WERI-Rb-1 (cell line): ENCODE measurements at places on chromosomes 16 and 17.

DNA sequence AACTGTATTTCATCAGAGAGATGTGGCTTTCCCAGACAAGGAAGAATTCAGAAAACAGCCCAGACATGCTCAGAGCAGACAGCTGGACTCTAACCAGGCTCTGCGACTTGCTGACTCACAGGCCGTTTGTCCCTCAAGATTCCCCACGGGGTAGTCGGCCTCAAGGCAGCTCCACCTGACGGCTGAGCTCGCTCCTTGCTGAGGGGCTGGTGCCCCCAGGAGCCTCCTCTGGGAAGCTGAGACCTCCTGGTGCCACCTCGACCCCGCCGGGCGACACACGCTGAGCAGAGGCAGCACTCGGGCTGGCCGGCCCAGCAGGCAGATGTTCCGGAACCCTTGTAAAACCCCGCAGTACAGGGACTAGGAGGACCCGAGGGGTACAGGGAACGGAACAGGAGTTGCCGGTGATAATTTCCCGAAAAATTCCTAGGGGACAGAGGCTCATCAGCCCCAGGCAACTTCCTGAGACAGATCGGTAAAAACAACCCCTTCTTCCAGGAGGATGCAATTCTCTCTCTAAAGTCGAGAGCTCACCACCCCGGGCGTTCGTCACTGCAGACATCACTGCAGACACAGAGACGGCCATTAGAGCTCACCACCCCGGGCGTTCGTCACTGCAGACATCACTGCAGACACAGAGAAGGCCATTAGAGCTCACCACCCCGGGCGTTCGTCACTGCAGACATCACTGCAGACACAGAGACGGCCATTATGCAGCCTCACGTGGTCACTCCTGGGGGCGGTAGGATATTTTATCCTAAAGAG lies 19.9 kb downstream of the RPH3AL start:
- DNase-seq = no peak

DNA sequence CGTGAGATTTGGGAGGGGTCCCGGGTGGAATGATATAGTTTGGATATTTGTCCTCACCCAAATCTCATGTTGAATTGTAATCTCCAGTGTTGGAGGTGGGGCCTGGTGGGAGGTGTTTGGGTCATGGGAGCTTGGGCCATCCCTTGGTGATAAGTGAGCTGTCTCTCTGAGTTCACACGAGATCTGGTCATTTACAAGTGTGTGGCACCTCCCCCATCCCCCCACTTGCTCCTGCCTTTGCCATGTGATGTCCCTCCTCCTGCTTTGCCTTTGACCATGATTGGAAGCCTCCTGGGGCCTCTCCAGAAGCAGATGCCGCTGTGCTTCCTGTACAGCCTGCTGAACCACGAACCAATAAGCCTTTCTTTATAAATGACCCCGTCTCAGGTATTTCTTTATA lies 21.3 kb upstream of the BAIAP2 start:
- DNase-seq = no peak

DNA sequence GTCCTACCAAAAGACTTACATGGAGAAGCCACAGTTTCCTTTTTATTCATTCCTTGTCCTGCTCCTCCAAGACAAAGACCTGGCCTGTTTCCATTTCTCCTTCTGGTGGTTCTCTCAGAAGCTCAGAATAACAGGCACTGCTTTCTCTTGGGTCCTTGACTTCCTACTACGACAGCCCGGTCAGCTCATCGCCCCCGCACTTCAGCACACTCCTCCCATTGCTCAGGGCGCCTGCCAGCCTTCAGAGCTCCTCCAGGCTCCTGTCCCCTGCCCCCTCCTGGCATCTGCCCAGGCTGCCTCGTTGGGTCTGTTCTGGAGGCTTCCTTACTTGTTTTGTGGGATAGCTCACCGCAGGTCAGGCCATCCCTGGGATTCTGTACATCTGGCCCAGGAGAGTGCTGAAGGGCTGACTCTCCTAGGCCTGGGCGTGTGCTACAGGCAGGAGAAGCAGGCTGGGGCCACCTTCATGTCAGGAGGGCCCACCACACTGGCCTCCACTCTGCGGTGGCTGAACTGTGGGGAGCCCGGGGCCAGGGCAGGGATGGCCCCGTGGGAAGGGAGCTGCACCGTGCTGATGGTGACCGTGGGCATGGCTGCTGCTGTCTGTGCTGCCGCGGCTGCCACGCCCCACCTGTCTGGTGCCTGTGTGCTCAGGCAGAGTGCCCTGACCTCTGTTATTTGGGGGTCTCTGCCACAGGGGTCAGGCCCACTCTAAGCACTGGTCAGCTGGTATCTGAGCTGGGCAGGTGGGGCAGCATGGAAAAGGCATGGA lies 17.7 kb downstream of the TCF25 start:
- DNase-seq = no peak

DNA sequence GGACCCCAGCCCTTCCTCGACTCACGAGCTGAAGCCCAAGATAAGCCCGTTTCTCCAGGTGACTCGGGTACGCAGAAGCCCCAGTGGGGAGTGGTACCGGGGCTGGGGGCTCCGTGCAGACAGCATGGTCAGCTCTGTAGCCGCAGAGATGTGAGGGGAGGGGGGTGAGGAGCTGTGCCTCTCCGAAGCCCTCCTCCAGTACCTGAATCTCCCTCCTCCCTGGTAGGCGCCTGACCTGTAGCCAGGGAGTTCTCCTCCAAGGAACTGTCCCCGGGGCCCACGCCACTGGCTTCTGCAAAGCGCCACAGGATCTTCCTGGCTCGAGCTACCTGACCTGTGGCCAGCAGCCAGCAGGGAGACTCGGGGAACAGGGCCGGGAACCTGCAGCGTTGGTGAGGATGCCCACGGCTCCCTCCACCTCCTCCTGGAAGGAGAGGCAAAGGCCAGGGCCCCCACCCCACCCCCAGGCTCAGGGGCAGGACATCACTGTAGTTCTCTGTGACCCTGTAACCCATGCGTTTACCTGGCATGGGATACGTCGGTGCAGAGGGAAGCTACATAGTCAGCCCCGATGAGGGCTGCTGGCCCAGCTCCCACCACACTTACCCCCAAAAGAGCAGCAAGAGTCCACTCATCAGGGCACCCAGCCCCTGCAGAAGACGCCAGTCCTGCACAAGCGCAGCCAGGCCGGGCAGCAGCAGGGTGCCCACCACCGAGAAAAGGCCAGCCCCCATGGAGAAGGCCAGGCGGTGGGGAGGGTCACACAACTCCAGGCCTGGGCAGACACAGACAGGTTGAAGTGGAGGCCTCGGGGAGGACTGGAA lies 1.7 kb downstream of the SLC22A31 start:
- no peak for DNase-seq

GRCh38 chr17:5921512-5922282 lies 148.5 kb upstream of the WSCD1 start:
- DNase-seq = no peak

DNA sequence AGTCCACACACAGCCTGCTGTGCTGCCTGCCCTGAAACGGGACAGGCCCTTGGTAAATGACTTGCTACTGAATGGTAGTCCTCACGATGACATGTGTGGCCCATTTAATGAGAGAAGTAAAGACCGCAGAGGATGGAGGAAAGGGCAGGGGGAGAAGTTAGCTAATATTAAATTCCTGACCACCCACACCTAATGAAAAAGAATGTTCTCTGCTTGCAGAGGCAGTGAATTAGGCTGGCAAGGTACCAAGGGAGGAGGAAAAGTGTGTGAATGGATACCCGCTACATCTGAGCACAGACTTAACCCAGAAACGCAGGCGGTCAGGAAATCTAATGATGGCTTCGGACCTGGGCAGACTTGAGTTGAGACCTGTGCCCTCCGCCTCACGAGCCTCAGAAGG lies 141.2 kb downstream of the PRKCA start:
- DNase-seq = no peak

DNA sequence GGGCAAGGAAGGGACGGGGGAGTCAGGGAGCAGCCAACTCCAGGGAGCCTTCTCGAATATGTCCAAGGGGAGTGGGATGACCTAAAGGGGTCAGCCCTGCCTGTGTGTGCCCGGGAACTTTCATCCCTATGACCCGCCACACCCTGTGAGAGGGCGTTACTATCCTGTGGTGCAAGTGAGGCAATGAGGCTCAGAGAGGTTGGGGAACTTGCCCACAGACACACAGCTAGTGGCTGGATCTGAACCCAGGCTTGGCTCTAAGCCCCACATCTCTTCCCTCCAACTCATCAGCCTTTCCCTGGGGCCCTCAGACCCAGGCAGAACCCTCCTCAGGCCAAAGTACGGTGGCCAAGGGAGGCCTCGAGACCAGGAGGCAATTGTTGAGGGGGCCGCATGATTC lies 23.2 kb downstream of the JUP start:
- no peak for DNase-seq
